Osteocyte (in vitro differentiated cells): ENCODE measurements at places on chromosomes 3 and 15. TPM values are rescaled to one million over a fixed set of nuclear protein-coding genes. Genes with fewer than 3 reads are reported as not detected.

- DNase-seq, result no peak
- no peaks in the 10 kb centered on the region for H3K36me3 ChIP-seq
- no peak overlapping the region for H3K27ac ChIP-seq
- no peak overlapping the region for H3K4me3 ChIP-seq
Observed at GRCh38 chr15:66231394-66232266, 21.9 kb downstream of the MEGF11 start.

GMPPB gene
- total RNA-seq, result 27.3 and 27.5 TPM in 2 replicates

DNA sequence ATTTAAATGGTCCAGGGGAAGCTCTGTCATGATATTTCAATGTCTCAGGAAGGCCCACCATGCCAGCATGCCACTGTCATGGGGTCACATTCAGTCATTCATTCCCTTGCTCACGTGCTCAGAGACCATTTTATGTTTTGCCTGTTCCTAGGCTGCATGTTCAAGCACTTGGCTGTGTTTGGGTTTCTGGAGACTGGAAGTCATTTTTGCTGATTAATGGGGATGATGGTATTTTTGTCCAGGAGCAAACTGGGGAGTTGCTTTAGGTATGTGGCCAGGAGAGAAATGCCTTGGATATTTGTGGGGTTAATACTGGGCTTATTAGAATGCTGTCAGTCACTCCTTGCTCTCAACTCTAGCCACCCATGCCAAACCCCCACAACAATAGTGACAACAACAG, 303.5 kb downstream of the PTPRG start:
- H3K27me3 ChIP-seq, result no peaks in the 10 kb centered on the region
- H3K4me1 ChIP-seq, result peaks cover 6% of the 10 kb centered on the region
- H3K27ac ChIP-seq, result no peak overlapping the region
- H3K4me3 ChIP-seq, result no peak overlapping the region

GASK1A gene
- not detected in 2 replicates for total RNA-seq

MBD4 gene
- total RNA-seq, result 23.1 and 24.2 TPM in 2 replicates

DPPA2 gene
- not detected in 2 replicates for total RNA-seq

DNA sequence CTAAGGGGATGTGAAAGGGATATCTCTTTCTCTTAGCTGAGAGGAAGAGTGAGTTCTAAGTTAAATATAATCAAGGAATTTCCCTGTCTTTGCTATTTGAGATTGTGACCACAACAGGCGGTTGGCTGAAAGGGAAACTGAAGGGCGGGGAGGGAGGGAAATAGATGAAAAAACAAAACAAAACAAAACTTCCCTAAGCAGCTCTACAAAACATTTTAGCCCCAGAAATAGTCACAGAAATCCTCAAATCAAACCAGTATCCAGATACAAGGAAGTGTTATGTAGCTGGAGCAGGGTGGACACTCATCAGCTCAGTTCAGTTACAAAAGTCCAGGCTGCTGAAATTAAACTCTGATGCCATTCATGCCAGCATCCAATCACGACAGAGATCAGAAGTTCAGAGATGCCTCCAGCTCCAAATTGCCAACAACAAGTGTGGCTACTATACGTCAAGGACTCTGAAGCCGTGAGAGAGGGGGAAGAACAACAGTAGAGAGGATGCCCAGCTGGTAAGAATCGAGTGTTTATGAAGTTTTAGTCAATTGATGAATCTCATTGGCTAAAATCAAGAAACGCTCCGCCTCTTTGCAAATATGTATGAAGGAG, 319 bp upstream of the TP63 start:
- peaks cover 20% of the 10 kb centered on the region for H3K4me1 ChIP-seq
- H3K27me3 ChIP-seq, result no peaks in the 10 kb centered on the region
- DNase-seq, result no peak
- no peaks in the 10 kb centered on the region for H3K36me3 ChIP-seq

DNA sequence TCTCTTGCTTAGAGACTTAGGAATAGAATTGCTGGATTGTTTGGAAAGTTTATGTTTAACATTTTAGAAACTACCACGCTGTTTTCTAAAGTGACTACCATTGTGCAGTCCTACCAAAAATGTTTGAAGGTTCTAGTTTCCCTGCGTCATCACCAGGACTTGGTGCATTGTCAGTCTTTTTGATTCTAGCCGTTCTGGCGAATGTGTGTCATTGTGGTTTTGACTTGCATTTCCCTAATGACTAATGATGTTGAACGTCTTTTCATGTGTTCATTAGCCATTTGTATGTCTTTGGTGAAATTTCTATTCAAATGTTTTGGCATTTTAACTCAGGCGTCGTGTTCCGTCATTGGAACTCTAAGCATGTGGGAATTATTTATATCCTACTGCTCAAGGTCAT, 58.0 kb downstream of the CHD2 start:
- no peak overlapping the region for H3K4me3 ChIP-seq
- peaks cover 87% of the 10 kb centered on the region for H3K36me3 ChIP-seq
- no peak for DNase-seq
- peaks cover 13% of the 10 kb centered on the region for H3K4me1 ChIP-seq
- H3K27me3 ChIP-seq, result no peaks in the 10 kb centered on the region
- peak overlapping the region; percentile 31 for H3K27ac ChIP-seq

HCN4 gene
- total RNA-seq, result not detected in 2 replicates
